AG04450 (cell line): ENCODE measurements at places on chromosomes 1 and 21.

- DNase-seq: no peak
These were observed 125.1 kb downstream of the CYYR1 start for GRCh38 chr21:26447932-26448475.

- DNase-seq: no peak
These were observed 61.1 kb downstream of the XCL1 start for GRCh38 chr1:168637350-168637991.

GRCh38 chr21:36104317-36105300 lies 30.3 kb upstream of the CBR3 start:
- no peak for DNase-seq

GRCh38 chr1:228358039-228358763 lies 48.4 kb downstream of the TRIM11 start:
- DNase-seq: no peak

DNA sequence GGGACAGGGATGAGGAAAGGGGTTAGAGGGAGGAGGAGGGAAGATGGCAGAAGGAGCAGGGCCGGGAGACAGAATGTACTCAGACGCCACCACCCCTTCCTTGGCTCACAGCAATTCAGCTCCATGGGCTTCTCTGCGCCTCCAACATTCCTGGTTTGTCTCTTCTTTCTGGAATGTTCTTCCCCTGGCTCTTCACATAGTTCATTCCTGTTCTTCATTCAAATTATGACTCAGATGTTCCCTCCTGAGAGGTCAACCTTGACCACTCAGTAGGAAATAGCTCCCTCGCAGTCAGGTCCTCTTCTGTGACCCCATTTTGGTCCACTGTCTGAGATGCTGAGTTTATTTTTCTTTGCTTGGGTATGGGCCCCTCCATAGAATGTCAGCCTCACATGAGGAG lies 203.2 kb downstream of the C1orf94 start:
- DNase-seq: no peak

DNA sequence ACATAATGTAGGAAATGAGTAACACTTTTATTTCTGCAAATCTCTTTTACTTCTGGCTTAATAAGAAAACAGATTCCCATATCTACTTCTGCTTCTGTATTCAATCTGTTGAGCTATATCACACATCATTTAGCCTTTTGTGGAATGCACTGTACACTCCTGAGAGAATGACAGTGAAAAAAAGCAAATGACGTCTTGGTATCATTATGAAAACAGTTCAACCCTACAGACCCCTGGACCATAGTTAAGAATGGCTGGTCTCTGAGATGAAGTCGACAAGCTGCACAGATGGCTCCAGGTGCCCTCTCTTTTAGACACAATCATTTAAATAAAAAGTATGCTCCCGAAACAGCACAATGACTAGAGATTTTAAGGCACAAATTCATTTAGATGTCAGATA lies 247.0 kb downstream of the RERE start:
- DNase-seq: no peak

GRCh38 chr1:85128316-85128715 lies 72.5 kb downstream of the SYDE2 start:
- no peak for DNase-seq
